ENCODE measurements at places on chromosomes 4 and X.

DNA sequence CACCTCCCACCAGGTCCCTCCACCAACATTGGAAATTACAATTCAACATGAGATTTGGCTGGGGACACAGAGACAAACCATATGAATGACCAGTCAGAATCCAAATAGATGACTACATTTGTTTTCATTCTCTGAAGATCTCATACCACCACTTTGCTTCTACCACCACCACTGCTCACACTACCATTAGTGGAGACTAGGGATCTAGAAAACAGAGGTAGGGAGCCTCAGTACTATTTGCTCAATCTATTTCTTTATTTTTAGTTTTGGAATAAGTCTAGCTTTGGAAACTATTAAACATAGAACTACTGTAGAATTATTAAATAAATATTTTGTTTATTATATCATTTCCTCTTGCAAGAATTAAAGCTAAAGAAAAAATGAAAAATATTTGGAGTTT, 727.9 kb downstream of the CCSER1 start:
- DNase-seq, result no peak

DNA sequence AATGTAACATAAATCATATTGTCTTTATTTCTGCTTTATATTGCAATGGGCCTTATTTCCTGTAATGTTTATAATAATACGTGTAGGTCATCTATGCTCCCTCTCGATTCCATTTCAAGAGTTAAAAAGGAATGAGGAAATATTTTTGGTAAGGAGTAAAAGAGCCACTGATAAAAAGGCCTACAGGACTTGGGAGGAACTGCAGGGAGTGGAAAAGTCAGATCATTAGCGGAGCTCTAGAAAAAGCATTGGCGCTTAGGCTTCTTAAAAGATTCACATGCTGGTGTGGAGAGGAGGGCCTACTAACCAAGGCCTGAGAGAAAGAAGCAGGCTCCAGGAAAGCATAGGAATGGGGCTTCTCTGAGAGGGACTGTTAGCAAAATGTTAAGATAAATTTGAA, 82.9 kb upstream of the PNPLA4 start:
- DNase-seq, result no peak

GRCh38 chr4:164337219-164337944, 416.5 kb upstream of the SMIM31 start:
- no peak for DNase-seq

- DNase-seq, result no peak
These were observed 8.1 kb upstream of the GPR119 start for GRCh38 chrX:130393451-130394074.

GRCh38 chr4:56469489-56470210, 2.2 kb downstream of the SRP72 start:
- no peak for DNase-seq

DNA sequence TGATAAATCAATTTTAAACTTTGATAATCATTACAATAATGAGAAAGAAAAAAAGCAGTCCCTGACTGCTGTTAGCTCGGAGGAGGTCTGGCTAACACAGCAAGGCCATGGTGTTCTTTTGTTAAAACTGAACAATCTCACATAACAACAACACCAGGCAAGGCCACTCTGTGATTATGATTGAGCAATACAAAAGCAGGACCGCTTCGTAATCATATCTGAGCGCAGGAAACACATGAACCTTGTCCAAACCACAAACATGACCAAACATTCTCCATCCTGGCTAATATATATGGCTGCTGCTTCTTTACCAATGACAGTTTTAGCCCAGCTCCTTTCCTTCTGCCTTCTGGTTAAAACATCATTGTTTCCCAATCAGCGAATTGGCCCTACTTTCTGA, 76.8 kb upstream of the DDX53 start:
- DNase-seq, result no peak

- no peak for DNase-seq
These were observed 2156.6 kb upstream of the TENM3 start for GRCh38 chr4:180086480-180087190.

DNA sequence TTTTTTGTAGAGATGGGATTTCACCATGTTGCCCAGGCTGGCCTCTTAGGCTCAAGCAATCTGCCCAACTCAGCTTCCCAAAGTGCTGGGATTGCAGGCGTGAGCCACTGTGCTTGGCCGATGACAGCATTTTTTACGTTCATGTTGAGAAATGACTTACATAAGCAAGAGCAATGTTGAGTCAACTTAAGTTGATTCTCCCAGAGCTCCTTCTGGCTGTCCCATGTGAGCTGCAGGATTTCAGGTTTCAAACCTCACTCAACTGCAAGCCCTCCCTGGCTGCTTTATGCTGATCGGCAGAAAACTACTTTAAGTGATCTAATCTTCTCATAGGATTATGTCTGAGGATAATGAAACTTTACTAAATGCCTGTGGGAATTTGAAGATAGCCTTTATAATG, 86.8 kb downstream of the GC start:
- no peak for DNase-seq

- DNase-seq, result no peak
These were observed 492.0 kb upstream of the FTHL17 start for GRCh38 chrX:31563792-31564191.

- no peak for DNase-seq
These were observed 51.2 kb upstream of the RBMXL3 start for GRCh38 chrX:115138040-115138439.

DNA sequence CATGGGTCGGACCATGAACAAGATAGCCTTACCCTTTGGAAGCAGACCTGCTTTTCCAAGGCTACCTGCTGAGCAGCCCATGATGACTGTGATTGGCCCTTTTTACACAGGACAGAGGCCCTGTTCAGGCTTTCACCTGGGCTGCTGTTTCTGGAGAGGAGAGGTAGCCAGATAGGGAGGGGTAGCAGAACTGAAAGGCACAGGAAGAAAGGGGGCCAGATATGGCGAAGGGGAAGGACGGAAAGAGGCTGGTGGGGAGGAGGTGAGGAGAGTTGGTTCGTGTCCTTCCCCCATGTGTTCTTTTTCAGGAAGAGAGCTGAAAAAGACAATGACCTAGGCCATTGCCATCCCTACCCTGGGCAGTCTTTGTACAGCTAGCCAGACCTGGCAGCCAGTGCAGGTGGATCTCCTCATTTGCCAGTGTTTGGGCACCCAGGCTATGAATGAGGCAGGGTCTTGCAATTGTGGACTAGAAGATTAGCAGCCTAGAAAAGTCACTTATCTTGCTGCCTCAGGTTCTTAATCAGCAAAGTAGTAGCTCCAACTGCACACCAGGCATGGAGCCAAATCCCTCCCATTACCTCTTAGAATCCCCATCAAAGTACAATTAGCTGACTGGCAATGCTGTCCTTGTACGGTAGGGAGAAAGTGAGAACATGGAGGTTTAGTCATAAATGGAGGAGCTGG, 139.6 kb downstream of the AMMECR1 start:
- DNase-seq, result no peak

GRCh38 chrX:81662381-81662780, 460.5 kb downstream of the SH3BGRL start:
- DNase-seq, result no peak

DNA sequence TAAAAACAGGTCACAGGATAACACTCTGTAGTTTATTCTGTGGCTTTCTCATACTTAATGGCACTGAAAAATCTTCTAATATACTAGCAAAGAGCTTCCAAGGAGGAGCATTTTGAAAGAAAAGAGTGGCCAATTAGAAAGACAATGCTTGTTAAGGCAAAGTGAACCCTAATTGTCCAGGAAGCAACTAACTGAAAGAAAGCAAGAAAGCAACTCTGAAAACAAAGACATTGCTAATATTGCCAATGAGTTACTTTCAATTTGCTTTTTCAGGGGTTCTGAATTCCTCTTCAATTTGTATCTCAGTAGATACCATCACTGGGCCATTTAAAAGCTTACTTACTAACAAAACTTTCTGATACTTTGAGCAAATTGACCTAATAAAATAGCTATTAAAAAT, 78.5 kb upstream of the MTNR1A start:
- no peak for DNase-seq

GRCh38 chr4:176575141-176575730, 217.5 kb downstream of the VEGFC start:
- no peak for DNase-seq

DNA sequence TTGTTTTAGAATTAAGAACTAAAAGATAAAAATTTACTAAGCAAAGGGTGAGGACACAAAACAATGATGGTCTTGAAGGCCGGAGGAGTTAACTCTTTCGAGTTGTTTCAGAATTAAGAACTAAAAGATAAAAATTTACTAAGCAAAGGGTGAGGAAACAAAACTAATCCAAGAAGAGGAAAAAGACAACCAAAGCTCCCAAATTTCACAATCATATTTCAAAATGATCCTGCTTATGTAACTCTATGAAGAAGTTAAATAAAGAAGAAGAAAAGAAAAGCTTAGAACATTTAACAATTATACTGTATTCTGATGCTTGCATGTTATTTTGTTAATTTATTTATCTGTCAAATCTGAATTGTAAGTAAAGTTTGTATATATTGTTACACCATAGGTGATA, 154.8 kb upstream of the SLIT2 start:
- DNase-seq, result no peak

DNA sequence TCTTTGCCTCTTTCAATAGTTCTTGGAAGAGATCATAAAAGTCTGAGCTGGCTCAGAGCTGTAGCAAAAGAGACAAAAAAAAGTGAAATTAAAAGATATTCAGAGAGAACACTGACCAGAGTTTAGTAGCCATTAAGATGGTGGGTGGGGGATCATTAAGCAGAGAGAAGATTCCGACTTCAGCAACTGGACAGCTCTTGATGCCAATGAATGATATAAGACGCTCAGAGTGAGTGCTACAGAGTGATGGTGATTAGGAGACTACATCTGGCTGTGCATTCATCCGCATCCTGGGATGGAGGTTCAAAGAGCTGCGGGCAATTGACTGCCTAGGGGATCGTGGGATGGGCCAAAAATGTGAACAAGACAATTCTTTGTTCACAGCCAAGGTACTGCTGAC, 178.5 kb downstream of the PACRGL start:
- no peak for DNase-seq

DNA sequence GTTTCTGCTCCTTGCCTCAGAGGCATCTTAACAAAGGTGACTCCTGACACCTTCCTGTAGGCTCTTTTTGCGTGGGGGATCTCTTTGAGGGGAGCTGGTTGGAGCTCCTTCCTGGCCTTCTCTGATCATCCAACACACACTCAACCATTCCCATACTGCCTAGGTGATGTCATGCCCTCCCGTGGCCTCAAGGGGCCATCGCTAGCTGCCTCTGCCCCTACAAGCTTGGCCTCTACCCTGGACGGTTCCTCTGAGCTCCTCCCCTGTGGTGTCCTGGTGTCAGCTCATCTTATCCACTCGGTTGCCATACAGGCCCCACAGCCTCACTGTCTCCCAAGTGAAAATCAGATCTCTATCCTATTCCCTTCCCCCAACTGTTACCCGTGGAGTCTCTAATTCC, 13.7 kb upstream of the ZNF185 start:
- DNase-seq, result no peak

- DNase-seq, result no peak
These were observed 17.2 kb upstream of the DCAF4L1 start for GRCh38 chr4:41964401-41964800.

- no peak for DNase-seq
These were observed 28.9 kb upstream of the ACSL1 start for GRCh38 chr4:184854673-184855072.

- no peak for DNase-seq
These were observed 201.0 kb upstream of the MAMLD1 start for GRCh38 chrX:150162141-150162540.

DNA sequence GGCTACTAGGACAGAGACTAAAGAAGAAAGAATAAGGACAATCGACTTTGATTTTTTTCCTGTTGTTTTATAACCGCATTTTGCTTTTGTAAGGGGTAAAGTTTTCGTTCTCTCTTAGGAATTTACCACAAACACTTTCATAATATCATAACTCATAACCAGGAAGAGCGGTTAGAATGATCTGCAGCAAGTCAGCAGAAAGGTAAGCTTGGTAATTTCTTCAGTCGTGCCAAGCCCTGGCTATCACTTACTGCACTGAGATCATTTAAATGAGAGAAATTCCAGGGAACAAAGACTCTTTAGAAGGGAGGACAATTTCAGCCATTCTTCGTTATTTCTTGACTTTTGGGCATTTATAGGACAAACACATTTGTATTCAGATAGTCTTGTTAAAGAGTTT, 258.1 kb downstream of the UNC5C start:
- no peak for DNase-seq

Data from stimulated activated CD8-positive, alpha-beta memory T cell treated with anti-CD3 and anti-CD28 coated beads, Interleukin-4, amount 100 ng/mL, for 4 hours (primary cell).